ENCODE measurements at places on chromosomes 5 and 9.

GRCh38 chr9:91978740-91979414, 28.8 kb upstream of the ROR2 start:
- DNase-seq, result peak; percentile 93

- DNase-seq, result no peak
These were observed 51.3 kb downstream of the SLC46A2 start for GRCh38 chr9:112839331-112839730.

DNA sequence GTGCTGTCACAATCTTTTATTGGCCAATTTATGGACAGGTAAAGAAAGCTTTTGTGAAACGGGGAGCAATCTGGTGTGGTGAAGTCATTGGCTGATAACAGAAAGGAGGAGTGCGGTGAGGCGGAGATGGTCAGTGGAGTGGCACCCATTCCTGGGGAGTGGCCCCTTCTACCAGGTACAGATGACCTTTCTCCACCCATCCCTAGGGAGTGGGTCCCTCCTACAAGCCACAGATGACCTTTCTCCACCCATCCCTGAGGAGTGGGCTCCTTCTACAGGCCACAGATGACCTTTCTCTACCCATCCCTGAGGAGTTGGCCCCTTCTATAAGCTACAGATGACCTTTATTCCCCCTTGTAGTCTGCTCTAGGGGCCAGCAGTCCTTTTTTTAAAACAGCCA, 267.6 kb upstream of the IRX2 start:
- DNase-seq, result no peak

DNA sequence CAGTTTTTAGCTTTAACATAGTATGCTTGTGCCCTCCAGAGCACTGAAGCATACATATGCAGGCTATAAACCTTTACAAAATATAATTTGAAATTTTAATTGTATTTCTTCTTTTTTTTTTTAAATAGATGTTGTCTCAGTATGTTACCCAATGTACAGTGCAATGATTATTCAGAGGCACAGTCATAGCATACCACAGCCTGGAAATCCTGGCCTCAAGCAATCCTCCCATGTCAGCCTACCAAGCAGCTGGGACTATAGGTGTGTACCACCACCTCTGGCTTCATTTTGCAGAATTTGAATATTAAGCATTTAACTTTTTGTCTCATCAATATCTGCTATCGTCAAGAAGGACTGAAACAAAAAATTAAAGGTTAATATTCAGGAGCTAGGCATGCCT, 16.9 kb upstream of the ZNF782 start:
- no peak for DNase-seq

GRCh38 chr5:133952729-133953567, 15.5 kb downstream of the C5orf15 start:
- DNase-seq, result peak; percentile 98

DNA sequence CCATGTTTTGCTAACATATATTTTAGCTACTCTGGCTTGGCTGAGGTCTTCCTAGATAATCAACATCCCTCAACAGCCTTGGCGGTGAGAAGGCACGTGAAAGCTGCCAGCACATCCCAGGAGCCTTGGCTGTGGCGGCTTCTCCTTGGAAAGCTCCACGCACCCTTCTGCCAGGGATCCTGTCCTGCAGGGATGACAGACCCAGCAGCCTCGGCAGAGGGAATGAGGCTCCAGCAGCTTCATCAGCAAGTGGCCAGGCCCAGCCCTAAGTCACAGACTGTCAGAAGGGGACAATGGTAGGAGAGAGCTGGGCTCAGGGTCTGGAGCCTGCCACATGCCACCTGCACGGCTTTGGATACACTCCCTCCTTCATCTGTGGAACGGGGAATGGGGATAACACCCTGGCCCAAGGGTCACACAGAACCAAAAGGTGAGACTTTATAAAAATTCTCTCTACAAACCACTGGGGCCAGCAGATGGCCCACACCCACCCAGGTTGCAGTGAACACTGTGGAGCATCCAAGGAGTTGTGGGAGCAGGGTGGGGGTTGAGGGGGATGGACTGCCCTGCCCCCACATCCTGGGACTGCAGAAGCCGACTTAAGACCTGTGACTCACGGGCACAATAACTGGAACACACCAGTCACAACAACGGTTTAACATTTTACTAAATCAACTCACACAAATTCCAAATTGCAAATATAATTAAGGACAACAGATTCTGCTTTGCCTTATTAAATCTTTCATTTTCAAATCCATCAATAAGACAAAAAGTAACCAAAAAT, 65.1 kb downstream of the MACROH2A1 start:
- DNase-seq, result no peak

DNA sequence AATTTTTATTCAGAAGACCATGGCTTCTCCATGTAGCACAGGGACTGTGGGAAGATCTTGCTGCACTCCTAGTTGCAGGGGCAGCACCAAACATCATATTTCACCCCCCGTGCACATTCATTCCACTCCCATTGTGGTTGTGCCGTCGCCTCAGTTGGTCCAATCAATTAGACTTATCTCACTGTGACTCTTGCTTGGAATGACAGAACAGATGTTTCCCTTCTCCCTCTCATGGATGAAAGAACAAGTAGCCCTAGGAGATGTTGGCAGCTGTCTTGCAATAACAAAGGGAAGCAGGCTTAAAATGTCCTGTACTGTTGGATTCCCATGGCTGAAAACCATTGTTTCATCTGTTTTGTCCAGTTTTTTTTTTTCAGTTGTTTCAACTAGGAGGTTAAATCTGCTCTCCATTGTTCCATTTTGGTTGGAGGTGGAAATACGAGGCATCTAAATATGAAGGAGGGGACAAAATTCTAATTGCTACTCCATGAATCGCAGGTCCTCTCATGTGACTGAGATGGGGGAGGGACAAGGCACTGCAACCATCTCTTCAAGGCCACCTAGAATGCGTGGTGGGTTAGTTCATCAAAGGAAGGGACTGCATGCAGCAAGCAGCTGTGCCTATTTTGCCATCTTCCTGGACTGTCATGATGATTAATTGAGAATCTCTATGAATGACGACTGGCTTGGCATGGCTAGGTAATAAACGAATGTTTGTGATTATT, 214.4 kb downstream of the NSG2 start:
- DNase-seq, result no peak

DNA sequence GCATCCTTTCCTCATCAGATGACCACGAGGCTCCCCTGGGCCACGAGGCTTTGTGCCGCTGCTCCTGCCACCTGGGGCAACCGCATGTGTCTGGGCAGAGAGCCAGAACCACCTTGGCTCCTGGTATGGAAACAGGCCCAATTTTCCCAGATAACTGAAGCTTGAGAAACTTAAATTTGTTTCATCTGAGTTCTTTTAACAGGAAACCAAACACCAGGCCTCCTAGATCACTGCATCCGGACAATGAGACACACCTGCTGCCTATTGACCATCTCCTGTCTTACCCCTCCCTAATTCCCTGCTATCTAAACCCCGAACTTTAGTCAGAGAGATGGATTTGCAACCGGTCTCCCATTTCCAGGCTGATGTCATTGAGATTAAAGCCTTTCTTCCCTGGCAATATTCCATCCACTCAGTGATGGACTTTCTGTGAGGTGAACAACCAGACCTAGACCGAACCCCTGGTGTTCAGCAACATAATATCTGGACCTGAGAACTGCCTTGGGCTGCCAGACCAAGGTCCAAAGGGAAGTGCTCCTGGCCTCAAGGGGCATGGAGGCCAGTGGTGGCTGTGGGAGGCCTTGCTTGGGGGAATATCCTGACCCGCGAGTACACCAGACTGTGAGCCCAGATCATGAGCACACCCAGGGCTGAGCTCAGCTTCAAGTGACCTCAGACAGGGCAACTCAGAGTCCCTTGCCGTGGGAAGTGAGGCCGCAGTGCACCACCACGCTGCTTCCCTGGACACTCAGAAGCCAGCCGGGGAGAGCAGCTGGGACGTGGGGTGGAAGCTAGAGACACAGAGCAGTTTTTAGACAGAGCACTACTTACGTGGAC, 199.7 kb downstream of the HSPA4 start:
- no peak for DNase-seq

- no peak for DNase-seq
These were observed 118.3 kb downstream of the SYK start for GRCh38 chr9:90919883-90920282.

GRCh38 chr5:21049901-21050300, 1061.9 kb upstream of the CDH18 start:
- DNase-seq, result peak; percentile 18

- no peak for DNase-seq
These were observed 60.0 kb downstream of the RAB14 start for GRCh38 chr9:121141706-121142105.

DNA sequence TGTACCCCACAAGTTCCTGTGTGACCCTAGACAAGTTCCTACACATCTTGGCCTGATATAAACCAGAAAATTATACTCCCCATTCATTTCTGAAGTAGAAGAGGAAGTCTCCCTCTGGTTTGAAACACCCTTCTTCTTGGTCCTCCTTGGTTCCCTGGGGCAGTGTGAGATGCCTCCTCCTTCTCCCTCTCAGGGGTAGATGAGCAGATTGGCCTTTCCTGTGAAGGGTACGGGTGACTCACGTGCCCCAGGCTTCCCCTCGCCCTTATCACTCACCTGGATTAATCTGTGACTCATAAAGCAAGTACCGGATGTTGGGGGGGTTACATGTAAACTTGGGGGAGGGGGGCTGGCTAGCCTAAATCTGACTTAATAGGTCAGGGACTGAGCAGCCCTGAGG, 11.1 kb upstream of the AQP3 start:
- no peak for DNase-seq

DNA sequence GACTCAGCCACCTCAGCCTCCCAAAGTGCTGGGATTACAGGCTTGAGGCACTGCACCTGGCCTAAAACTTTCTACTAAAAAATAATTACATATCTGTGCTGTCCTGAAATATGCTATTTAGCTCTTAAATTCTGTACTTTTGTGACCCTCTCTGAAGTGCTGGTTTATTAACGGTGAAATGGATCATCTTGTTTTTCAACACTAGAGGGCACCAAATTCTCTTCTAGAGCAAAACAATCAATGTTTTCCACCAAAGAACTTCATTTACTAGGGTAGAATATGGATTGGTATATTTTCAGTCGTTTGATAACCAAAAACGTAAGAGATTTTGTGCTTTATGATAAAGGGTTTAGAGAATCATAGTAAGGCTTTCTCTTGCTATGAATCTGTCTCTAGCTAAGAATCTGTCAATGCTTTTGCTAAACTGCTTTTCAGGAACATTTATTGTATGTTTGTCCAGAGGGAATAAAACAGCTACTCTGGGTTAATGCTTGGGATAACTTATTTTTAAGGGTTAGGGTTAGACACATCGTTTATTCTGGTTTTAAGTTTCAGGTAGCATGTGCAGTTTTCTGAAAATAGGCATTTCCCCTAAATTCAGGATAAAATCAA, 63.6 kb downstream of the RNF180 start:
- DNase-seq, result peak; percentile 65

DNA sequence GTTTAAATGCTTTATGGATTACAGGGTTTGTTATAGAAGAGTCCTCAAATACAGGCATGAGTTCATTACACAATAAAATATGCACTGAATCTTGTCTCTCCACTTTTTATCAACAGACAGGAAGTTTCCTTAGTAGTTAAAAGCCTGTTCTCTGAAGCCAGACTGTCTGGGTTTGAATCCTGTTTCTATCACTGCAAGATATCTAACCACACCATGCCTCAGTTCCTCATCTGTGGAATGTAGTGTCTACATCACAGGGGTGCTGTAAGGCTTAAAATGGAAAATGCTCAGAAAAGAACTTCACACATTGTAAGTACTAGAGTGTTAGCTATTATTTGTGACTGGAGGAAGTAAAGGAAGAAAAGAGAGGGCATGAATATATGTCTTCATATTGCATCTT, 9.3 kb downstream of the LIX1 start:
- DNase-seq, result peak; percentile 29

DNA sequence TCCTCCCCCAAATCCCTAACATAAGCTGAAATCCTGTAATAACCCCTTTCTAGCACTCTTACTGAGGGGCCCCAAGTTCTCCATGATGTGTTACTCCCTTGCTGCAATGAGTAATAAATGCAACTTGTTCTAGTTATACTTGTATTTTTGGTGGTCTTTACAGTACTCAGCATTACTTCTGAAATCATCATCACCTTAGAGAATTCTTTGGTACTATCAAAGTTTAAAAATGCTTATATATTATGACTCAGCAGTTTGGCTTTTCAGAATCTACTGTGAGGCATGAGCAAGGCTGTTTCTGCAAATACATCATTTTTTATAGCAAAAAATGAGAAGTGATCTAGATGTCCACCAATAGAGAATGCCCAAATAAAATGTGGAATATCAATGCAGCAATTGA, 20.7 kb upstream of the ROPN1L start:
- DNase-seq, result peak; percentile 46

- DNase-seq, result no peak
These were observed 718 bp downstream of the DEPDC1B start for GRCh38 chr5:60699288-60699608.

DNA sequence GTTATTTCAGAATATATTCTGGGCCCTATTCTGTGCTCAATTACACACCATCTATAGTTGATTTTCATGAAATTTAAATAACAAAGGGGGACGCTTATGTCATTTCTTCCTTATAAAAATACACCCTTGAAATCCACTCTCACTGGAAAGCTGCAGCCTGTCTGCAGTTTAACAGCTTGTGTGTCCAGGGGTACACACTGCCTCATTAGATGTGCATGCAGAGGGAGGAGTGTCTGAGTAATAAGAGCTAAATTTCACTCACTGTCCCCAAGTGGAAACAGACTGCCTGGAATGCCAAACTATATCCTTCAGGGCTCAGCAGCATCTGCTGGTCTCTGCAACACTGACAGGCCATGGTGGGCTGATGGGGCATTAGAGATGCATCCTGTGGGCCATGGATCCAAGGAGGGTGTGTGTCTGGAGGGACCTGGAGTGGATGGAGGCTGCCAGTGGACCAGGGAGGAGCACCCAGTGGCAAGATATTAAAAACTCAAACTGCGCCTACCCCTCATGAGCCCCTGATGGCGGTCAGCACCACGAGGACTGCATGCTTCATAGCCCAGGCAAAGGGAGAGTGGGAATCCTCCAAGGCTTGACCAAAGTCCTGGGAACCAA, 15.8 kb upstream of the TIFAB start:
- no peak for DNase-seq

DNA sequence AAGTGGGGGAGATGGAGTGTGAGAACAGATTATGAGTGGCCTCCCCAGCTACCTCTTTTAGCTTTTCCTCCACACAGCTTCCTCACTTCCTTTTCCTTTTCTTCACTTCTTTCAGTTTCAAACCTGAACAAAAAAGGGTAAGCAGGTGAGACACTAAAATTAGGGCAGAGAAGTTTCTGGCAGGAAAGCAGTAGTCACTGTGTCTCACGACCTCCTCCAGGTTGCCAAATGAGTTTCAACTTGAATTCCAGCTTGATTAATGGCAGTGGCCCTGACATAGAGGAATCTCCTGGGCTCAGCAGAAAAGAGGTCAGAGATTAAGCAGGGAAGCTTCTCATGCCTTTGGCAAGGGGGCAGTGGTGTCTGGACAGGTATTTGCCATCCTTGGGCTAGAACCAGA, 63.7 kb upstream of the SPINK5 start:
- DNase-seq, result no peak

GRCh38 chr5:170511551-170512258, 7.9 kb downstream of the KCNIP1 start:
- DNase-seq, result no peak
